Activated CD4-positive, alpha-beta T cell treated with anti-CD3 and anti-CD28 coated beads, Interleukin-2, amount 10 ng/mL, durations not matched to agents 24 days and 14 days (primary cell): ENCODE measurements at places on chromosomes 3 and 15. TPM values are rescaled to one million over a fixed set of nuclear protein-coding genes. Genes with fewer than 3 reads are reported as not detected.
A peak's percentile ranks its signal among the peaks of the same experiment; 100 is the strongest.

DNA sequence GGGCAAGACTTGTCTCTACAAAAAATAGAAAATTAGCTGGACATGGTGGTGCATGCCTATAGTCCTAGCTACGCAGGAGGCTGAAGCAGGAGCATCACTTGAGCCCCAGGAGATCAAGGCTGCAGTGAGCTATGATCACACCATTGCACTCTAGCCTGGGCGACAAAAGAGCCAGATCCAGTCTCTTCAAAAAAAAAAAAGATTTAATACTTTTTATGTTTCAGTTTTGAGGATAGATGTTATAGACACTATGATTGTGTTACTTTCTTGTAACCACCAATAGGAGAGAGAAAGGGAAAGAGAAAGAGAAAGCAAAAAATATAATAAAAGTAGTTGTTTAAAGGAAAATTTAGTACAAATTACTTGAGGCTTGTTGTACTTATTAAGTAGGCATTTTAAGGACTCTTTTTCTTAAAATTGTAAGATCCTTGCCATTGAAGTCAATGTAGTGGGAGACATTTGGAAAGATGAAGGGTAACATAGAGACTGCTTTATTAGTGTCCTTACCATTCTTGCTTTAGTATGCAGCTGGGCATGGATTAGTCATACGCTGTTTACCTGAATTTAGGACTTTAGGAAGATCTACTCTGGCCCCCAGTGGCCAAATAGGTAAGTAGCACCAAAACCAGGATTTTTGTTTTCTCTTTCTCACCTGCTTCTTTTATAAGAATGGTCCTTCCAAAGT is 35.1 kb upstream of the ZDHHC23 start:
- no peaks in the 10 kb centered on the region for H3K36me3 ChIP-seq
- peak overlapping the region; percentile 53 for H3K4me3 ChIP-seq
- peak; percentile 77 for DNase-seq
- H3K27ac ChIP-seq = no peak overlapping the region
- H3K27me3 ChIP-seq = peaks cover 13% of the 10 kb centered on the region
- H3K4me1 ChIP-seq = peaks cover 3% of the 10 kb centered on the region

DNA sequence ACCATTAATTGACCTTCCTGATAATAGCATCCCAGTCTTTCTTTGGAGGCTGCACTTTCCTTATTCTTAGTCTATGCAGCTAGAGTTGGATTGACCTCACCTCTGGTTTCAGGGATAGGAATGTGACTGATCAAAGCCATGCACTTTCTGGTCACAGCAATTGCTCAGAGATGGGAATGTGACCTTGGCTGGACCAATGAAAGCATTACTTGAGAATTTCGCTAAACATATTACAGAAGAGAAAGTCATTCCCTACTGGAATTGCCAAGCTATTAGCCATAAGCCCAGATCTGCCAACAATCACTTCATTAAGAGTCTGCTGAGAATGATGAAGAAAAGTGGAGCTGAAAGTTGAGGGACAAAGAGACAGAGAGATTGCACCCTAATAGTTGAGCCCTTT is 32.7 kb downstream of the RTP1 start:
- DNase-seq = no peak
- no peaks in the 10 kb centered on the region for H3K36me3 ChIP-seq
- H3K27me3 ChIP-seq = peaks cover 9% of the 10 kb centered on the region
- H3K27ac ChIP-seq = no peak overlapping the region
- H3K4me3 ChIP-seq = no peak overlapping the region

DNA sequence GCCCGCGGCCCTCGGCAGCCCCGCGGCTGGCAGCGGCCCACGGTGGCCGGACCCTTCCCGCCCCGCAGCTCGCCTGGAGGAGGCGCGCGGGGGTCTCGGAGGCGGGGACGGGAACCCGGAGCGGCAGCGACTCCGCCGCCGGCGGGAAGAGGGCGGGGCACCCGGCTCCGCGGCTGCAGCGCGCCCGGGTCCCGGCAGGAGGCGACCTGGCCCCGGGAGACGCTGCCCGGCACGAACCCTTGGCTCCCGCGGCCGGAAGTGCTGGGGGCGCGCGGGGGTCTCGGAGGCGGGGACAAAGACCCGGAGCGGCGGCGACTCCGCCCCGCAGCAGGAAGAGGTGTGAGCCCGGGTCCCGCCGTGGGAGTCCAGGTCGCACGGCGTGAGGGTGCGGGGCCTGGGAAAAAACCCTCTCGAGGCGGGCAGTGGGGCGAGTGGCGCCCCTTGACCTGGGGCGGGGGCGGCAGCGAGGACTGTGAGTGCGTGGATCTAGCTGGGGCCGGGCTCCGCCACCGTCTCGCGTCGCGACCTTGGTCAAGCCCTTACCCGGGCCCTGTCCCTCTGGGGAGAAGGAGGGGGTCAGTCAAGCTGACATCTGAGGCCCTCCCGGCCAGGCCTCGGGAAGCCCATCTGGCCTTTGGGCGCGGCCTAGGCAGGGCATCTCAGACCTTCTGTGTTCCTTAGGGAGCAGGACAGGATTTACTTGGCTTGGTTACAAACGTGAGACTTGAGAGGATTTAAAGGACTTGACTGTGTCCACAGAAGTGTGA is at the start of gene CIB2:
Gene CIB2, minus strand, starts transcription at position 151 of the 767 bp plus-strand sequence. CDS start 230 bp downstream, outside the sequence.
- H3K4me1 ChIP-seq = peaks cover 28% of the 10 kb centered on the region
- peak; percentile 96 for DNase-seq
- no peaks in the 10 kb centered on the region for H3K27me3 ChIP-seq
- H3K36me3 ChIP-seq = no peaks in the 10 kb centered on the region
- H3K27ac ChIP-seq = peak within 1 kb of the TSS; percentile 87

ITIH1 gene
- not detected in 2 replicates for total RNA-seq

- no peak overlapping the region for H3K27ac ChIP-seq
- H3K4me1 ChIP-seq = no peaks in the 10 kb centered on the region
- peaks cover 35% of the 10 kb centered on the region for H3K27me3 ChIP-seq
- no peak overlapping the region for H3K4me3 ChIP-seq
Observed at GRCh38 chr3:133040696-133041523, 2.7 kb downstream of the TMEM108 start.

GRCh38 chr3:170054204-170054603 is 16.4 kb downstream of the GPR160 start:
- H3K27ac ChIP-seq = no peak overlapping the region
- H3K36me3 ChIP-seq = no peaks in the 10 kb centered on the region
- no peaks in the 10 kb centered on the region for H3K27me3 ChIP-seq
- peaks cover 29% of the 10 kb centered on the region for H3K4me1 ChIP-seq
- no peak for DNase-seq

DNA sequence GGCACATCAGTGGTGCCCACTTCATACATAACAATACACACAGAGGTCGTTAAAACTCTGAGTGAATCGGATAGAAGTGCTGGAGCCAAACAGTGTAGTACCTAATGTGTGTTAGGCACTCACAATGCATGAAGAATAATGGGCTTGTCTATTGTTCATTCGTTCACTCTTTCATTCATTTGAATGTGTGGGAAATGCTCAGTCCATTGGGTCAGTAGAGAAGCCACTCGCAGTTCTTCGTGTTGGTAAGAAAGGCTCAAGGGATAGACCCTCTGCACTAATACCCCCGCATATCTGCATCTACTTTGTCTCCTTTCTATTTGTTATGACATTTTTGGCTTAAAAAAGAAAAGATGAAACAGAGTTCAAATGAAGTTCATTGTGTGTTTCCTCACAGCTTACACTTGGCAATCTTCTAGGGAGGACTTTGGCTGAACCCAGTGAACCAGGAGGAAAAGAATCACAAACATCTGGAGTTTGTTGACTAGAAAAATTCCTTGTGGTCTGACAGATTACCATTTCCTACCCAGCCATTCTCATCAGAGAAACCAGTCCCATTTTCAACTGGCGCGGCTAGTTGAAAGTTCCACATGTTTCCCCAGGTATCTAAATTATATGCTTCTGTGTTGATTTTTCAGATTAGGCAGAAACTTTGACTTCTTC is 32.8 kb upstream of the MFSD1 start:
- H3K4me1 ChIP-seq = no peaks in the 10 kb centered on the region
- no peak overlapping the region for H3K27ac ChIP-seq
- no peak for DNase-seq
